ENCODE measurements at places on chromosomes 11 and 22. TPM values are rescaled to one million over a fixed set of nuclear protein-coding genes. Genes with fewer than 3 reads are reported as not detected.

GRCh38 chr11:93686812-93687211, 25.3 kb downstream of the CEP295 start:
- DNase-seq: no peak

Gene YPEL1
- 0.26 TPM for total RNA-seq

DNA sequence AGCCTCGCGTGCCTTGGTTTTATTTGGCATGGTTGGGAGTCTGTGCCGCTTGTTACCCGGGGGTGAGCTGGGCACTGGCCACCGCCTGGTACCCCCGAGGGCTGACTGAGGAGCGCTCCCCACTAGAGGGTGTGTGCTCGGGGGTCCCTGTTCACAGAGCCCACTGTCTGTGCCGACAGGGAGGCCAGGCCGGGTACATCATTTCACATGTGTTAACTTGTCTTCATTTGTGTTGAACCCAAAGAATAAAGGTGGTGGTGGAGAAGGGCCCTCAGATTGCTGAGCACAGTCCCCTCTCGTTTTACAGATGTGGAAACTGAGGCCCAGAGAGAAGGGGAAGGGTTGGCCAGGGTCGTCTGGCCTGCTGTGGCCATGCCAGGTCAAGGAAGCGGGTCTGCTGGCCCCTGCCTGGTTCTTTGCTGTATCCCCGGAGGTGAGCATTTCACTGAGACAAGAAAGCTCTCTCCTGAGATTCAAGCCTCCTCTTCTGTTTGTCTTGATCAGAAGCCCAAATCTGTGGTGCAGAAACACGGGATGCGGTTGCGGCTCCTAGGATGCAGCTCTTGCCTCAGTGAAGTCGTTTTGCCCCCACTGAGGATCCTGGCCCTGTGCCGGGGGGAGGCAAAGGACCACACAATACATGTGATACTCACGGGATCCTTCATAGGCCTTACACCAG, 60.8 kb downstream of the FBLN1 start:
- no peak for DNase-seq

GRCh38 chr11:86067009-86067850, 1.7 kb downstream of the PICALM start:
- peak; percentile 46 for DNase-seq

Gene C22orf42
- total RNA-seq: not detected

- no peak for DNase-seq
Measured at GRCh38 chr11:57403802-57404147, 13.3 kb upstream of the PRG2 start.

DNA sequence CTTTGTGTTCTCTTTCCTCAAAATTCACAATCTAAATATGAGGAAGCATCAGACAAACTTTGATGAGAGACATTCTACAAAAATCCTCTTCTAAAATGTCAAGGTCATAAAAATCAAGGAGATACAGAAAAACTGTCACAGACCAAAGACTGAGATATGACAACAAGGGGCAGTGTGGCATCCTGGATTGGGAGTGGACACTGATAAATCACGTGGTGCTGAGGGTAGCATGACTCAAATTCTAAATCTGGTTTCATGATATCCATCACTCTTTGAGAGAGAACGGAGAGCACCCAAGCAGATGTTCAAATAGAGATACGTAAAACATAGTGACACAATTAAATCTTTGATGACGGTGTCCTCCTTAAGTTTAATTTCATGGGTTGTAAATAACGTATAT, 13.0 kb upstream of the CARD18 start:
- DNase-seq: no peak

- no peak for DNase-seq
Measured at GRCh38 chr11:72553706-72554105, 119.4 kb upstream of the CLPB start.

DNA sequence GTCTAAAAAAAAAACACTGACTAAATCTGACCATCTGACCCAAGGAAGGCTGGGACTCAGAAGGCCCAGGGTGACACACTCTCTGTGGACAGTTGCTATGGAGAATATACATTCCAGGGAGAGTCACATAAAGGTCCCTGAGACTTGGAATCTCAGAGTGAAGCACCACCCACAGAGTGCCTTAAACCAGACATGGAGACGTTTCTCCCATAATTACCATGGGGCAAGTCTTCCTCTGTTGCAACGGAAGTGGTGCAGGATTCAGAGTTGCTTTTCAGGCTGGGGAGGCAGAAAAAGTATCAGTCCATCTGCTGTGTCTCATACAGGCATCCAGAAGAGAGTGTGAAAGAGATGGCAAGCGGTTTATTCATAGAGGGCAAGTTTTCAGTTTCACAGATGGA, 58.7 kb upstream of the SLN start:
- no peak for DNase-seq
